ENCODE measurements at places on chromosomes 2 and 18. TPM values are rescaled to one million over a fixed set of nuclear protein-coding genes. Genes with fewer than 3 reads are reported as not detected.

Gene CD226
- total RNA-seq, result 3.6 TPM

Gene MARCHF7
- 212 TPM for total RNA-seq

Gene ABCB11
- 0.11 TPM for total RNA-seq

Gene SLC11A1
- total RNA-seq, result 1.7 TPM

Gene ADAM23
- 7.4 TPM for total RNA-seq

Gene STPG4
- not detected for total RNA-seq

Gene NYAP2
- total RNA-seq, result 0.79 TPM

Gene CLEC4F
- total RNA-seq, result not detected

Gene LINC00305
- not detected for total RNA-seq

Gene POTEC
- not detected for total RNA-seq

Gene ANKRD62
- total RNA-seq, result 0.11 TPM
